ENCODE measurements at places on chromosomes 7 and 10.

DNA sequence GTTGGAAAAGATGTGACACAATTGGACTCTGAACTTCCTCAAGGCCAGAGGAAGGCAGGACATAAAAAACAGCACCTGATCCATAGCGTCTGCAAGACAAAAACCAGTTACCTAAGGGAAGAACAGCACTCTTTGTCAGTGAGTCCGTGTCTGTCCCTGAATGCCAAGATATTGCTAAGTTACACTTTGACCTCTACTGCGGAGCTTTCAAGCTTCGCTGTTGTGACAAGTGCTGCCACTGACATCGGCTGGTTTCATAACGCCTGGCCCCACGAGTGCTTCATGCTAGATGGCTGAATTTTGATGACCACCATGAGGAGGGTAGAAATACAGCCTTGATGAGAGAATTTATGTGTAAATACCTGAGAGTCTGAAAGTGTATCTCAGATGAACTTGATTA lies 49.7 kb upstream of the JAZF1 start:
- no peak for DNase-seq

- DNase-seq, result no peak
Observed at GRCh38 chr7:139426258-139427028, 57.0 kb downstream of the KLRG2 start.

- peak; percentile 44 for DNase-seq
Observed at GRCh38 chr10:60942788-60943315, 1.1 kb downstream of the RHOBTB1 start.

DNA sequence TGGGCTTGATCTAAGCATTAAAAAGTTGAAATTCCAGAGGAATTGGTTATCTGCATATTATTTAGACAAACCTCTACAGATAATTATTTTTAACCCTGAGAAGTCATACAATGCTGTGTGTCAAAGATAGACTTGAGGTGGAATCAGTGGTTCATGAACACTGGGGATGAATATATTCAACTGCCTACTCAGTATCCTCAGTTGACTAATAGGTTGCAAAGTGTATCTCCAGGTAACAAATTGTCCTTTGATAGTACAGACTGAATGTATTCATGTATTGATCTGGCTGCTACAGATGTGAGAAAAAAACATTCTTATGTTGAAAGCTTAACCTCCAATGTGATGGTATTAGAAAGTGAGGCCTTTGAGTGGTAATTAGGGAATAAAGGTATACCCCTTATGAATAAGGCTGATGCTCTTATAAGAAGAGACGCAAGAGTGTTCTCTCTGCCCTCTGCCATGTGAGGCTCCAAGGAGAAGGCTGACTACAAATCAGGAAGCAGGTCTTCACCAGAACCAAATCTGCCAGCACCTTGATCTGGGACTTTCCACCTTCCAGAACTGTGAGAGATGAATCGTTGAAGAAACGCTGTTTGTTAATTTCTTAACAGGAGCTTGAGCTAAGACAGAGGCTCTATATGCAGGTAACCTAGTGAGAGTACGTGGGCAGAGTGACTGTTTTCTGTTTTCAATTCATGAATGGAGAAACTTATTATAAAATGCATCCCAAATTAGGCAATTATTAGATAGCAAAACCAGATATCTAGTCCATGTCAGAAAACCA lies 7.5 kb downstream of the MRPL32 start:
- DNase-seq, result peak; percentile 15

DNA sequence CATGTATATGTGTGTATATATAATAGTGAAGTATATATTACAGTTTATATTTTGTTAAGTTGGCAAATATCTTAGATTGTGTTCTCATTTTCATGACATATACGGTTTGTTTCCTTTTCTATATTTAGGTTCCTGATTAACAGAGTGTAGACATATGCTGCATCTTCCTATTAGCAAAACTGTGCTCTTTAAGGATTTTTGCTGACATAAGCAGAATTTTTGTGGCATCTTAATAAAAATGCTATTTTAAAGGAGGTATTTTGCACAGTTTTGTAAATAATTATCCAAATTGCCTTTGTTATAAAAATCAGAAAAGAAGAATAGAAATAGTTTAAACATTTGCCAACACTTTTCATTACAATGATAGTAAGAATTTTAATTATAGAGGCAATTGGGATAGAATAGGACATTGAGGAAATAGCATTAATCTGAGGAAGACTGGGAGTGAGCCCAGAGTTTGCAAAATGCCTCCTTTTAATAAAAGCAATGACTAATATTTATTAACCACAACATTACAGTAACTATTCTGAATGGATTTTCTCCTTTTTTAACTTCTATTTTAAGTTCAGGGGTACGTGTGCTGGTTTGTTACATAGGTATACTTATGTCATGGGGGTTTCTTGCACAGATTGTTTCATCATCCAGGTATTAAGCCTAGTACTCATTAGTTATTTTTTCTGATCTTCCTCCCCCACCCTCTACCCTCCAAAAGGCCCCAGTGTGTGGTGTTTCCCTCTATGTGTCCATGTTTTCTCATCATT lies 38.2 kb downstream of the KCND2 start:
- DNase-seq, result no peak

GRCh38 chr7:150368884-150369747 lies 494 bp downstream of the REPIN1 start:
- DNase-seq, result peak; percentile 63

DNA sequence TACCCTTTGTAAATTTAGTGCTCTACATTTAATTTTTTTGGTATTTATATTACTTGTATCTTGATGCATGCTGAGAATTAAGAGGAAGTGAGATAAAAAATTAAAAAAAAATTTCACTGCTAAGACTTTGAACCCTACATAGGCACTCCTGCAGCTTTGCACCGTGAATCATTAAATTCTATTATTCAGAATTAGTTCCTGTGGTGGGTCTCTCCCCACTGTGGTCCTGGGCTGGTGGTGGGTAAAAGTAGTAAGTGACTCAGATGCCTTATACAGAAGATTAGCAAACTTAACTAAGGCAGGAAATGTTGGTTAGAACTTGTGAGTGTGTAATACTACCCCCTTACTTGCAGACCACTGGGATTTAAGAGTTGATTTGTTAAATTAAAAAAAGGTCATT lies 72.6 kb downstream of the AP3M1 start:
- peak; percentile 68 for DNase-seq

- DNase-seq, result no peak
Observed at GRCh38 chr10:67140641-67141040, 214.8 kb downstream of the LRRTM3 start.

DNA sequence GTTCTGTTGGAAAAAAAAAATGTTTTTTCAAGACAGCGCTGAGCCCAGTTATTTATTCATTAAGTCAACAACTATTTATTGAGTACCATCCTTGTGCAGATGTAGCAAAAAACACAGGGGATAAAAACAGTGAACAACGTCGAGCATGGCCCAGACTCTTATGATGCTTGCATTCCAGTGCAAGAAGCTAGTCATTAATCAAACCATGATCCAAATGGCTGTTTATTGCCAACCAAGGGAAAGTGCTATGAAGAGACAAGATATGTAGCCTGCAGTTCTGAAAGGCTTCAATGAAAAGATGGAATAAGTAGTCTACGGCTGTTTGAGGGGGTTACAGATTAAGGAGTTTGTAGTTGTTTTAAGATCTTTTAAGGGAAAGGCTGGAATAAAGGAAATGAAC lies 262.3 kb downstream of the NEBL start:
- no peak for DNase-seq

GRCh38 chr10:29689001-29689400 lies 54.2 kb upstream of the SVIL start:
- DNase-seq, result peak; percentile 24

DNA sequence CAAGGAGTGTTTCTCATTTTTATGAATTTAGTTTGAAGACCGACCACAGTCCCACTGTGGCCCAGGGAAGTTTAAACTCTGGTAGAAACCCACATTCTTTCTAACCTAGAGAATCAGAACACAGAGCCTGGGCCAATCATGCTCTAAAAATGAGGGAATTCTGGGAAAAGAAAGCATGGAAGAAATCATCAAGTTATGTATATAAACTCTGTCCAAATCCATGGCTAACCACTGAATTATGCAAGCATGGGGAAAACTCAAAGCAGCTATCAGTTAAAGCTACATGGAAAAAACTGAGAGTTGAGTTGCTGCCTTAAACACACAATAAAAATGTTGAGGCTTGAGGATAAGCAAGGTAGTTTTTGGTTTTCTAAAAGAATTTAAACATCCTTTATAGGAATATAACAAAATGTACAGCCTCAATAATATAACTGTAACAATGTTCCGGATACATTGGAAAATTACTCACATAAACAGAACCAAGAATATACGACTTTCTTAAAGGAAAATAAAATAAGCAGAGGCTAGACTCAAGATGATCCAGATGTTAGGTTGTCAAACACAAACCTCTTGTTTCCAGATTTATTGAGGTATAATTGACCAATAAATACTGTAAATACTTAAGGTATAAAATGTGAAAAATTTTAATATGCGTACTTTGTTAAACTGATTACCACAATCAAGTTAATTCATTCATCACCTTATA lies 311.2 kb upstream of the GNAI1 start:
- DNase-seq, result no peak

DNA sequence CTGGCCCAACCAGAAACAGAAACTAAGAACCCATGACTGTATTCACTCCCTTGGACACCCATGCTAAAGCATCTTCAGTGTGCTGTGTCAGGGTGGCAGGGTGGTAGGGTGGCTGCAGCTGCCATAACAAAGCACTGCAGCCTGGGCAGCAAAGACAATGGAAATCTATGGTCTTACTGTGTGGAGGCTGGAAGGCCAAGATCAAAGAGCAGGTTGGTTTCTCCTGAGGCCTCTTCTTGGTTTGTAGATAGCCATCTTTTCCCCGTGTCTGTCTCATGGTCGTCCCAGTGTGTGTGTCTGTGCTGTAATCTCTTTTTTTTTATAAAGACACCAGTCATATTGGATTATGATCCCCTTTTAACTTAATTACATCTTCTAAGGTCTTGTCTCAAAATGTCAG lies 15.2 kb upstream of the ZNF25 start:
- no peak for DNase-seq

GRCh38 chr10:4176500-4177281 lies 391.7 kb upstream of the KLF6 start:
- DNase-seq, result no peak
